Neural crest cell (in vitro differentiated cells): ENCODE measurements at places on chromosomes 1 and 21. TPM values are rescaled to one million over a fixed set of nuclear protein-coding genes. Genes with fewer than 3 reads are reported as not detected.

GRCh38 chr1:51990478-51990965 is at the start of gene RAB3B:
Gene RAB3B (minus strand): TSS chr1:51990700. CDS start chr1:51977117, 13,583 bp downstream.
- DNase-seq: peak; percentile 69
- no peak within 1 kb of the TSS for H3K27ac ChIP-seq
- no peaks in the 10 kb centered on the region for H3K36me3 ChIP-seq
- H3K4me1 ChIP-seq: peaks cover 8% of the 10 kb centered on the region
- peaks cover 62% of the 10 kb centered on the region for H3K27me3 ChIP-seq

GRCh38 chr1:150273311-150273710 is 721 bp downstream of the C1orf54 start:
- H3K4me3 ChIP-seq: peak overlapping the region; percentile 83
- no peaks in the 10 kb centered on the region for H3K27me3 ChIP-seq
- peaks cover 34% of the 10 kb centered on the region for H3K4me1 ChIP-seq
- DNase-seq: no peak
- no peaks in the 10 kb centered on the region for H3K36me3 ChIP-seq
- no peak overlapping the region for H3K27ac ChIP-seq

DNA sequence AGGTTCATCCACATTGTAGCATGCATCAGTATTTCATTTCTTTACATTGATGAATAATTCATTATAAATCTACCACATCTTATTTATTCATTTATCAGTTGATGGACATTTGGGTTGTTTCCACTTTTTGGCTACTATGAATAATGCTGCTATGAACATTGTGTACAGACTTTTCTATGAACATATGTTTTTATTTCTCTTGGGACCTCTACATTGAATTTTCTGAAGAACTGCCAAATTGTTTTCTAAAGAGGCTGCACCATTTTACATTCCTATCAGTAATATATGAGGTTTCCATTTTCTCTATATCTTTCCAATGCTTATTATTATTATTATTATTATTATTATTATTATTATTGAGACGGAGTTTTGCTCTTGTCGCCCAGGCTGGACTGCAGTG is 81.3 kb upstream of the SELENON start:
- no peak for DNase-seq
- H3K27me3 ChIP-seq: no peaks in the 10 kb centered on the region
- no peak overlapping the region for H3K4me3 ChIP-seq
- H3K36me3 ChIP-seq: no peaks in the 10 kb centered on the region
- peaks cover 21% of the 10 kb centered on the region for H3K4me1 ChIP-seq

Gene GBP7
- total RNA-seq: not detected in 2 replicates

Gene NBPF10
- total RNA-seq: 2.1 and 2.2 TPM in 2 replicates

- no peak for DNase-seq
- no peaks in the 10 kb centered on the region for H3K27me3 ChIP-seq
- no peaks in the 10 kb centered on the region for H3K4me1 ChIP-seq
- peaks cover 4% of the 10 kb centered on the region for H3K36me3 ChIP-seq
Observed at GRCh38 chr1:231233735-231234417, 7.1 kb upstream of the GNPAT start.

DNA sequence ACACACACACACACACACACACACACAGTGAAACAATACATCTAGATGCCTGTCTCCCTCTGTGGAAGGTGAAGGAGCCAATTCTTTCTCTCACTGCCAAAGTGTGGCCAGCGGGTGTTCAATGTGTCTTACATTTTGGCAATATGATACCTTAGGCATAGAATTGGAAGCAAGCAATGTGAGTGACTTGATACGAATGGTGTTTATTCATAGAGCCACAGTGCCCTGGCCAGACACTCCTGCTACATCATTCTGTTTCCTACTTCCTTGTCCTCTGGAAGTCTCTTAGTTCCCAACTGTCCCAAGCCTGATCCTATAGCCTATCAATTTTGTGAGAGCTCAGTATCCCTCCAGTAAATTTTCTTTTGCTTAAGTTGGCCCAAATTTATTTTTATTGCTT is 170.0 kb upstream of the L1TD1 start:
- peaks cover under 1% of the 10 kb centered on the region for H3K36me3 ChIP-seq
- no peak overlapping the region for H3K27ac ChIP-seq
- H3K4me3 ChIP-seq: no peak overlapping the region
- H3K4me1 ChIP-seq: peaks cover 16% of the 10 kb centered on the region

DNA sequence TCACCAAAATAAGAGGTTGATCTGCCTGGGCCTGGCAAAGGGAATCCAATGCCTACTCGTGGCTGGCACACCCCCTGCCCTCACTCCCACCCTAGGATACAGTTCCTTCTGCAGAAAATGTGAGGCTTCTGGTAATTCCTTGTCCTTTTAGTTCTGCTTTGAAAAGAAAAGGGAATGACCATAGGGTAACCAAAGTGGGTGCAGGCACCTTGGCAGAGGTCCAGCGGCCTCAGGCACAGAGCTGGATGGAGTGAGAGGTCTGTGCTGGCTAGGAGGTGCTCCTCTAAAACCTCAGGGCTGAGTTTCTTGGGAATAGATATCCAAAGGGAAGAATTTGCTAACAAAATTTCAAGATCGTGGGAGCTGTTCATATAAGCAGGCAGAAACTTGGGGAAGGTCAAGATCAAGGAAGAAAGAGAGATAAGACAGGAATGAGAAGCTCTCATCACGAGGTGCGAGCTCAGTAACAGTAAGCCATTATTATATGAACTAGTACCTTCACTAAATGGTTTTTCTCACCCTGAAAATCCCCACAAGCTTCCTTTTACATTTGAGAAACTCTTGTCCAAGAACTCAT is 293.1 kb upstream of the LYPLAL1 start:
- H3K27ac ChIP-seq: no peak overlapping the region
- no peaks in the 10 kb centered on the region for H3K27me3 ChIP-seq
- H3K36me3 ChIP-seq: no peaks in the 10 kb centered on the region
- peaks cover 12% of the 10 kb centered on the region for H3K4me1 ChIP-seq

GRCh38 chr1:22745669-22746585 is 35.3 kb downstream of the EPHB2 start:
- H3K27me3 ChIP-seq: no peaks in the 10 kb centered on the region
- DNase-seq: no peak
- H3K36me3 ChIP-seq: no peaks in the 10 kb centered on the region
- H3K27ac ChIP-seq: no peak overlapping the region
- no peak overlapping the region for H3K4me3 ChIP-seq

- DNase-seq: no peak
- no peak overlapping the region for H3K4me3 ChIP-seq
- no peak overlapping the region for H3K27ac ChIP-seq
Observed at GRCh38 chr1:156721535-156721934, 6.7 kb upstream of the METTL25B start.

Gene MFAP2
- 81.6 and 83.4 TPM in 2 replicates for total RNA-seq

DNA sequence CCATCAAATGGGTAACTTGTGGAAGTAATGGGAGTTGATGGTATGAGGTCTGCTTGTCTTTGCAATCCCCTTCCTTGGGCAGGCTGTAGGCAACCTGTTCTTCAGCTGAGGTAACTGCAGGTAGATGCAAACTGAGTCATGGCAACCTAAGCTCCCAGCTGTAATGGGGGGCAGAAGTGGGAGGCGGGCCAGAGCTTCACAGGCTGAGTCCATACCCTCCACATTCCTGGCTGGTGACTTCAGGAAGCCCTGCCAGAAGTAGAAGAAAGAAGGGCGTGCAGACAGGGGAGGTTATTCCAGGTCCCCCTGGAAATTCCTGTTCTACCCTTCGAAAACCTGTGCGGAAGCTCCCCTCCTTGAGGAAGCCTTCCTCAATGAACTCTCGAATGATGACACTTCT is 44.9 kb downstream of the ARHGEF11 start:
- H3K4me1 ChIP-seq: peaks cover 28% of the 10 kb centered on the region
- H3K4me3 ChIP-seq: no peak overlapping the region
- no peak overlapping the region for H3K27ac ChIP-seq
- no peak for DNase-seq
- H3K27me3 ChIP-seq: no peaks in the 10 kb centered on the region

GRCh38 chr1:184330875-184331274 is 56.0 kb upstream of the C1orf21 start:
- no peak overlapping the region for H3K27ac ChIP-seq
- no peak overlapping the region for H3K4me3 ChIP-seq
- DNase-seq: no peak
- H3K36me3 ChIP-seq: no peaks in the 10 kb centered on the region
- H3K4me1 ChIP-seq: peaks cover 11% of the 10 kb centered on the region

Gene INSRR
- total RNA-seq: 0.07 TPM in 1 of 2 replicates, not detected in the other

DNA sequence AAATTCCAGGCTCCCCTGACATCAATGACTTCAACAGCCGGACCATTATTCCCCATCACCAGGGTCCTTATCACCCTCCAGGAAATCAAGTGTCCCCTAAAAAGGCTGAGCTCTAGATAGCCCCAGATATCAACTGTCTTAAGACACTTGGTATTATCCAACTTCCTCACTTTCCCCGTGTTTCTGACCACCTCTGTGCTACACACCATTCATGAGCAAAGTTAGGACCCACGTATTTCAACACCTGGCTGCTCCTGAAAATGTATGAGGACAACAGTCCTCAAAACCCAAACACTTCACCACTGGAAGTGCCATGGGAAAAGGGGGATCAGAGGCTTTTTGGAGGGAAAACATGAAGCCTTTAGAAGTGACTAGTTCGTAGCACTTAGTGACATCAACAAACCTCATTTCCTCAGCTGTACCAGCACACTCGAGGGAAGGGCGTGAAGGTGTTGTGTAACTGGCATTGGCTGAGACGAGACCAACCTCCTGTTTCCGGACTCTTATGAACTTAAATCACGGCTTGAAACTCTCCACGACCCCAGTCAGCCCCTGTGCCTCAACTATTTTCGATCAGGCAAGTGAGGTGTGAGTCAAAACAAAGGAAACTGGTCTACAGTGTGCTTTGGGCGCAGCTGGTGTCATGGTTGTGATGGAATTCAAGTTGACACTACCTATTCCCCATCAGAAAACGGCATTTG is 4.1 kb upstream of the CHD5 start:
- H3K36me3 ChIP-seq: peaks cover 21% of the 10 kb centered on the region
- DNase-seq: no peak
- no peak overlapping the region for H3K4me3 ChIP-seq
- peaks cover 15% of the 10 kb centered on the region for H3K4me1 ChIP-seq
- H3K27ac ChIP-seq: no peak overlapping the region

Gene LRRC53
- total RNA-seq: not detected in 2 replicates

Gene SLAMF9
- total RNA-seq: not detected in 2 replicates
